ENCODE measurements at places on chromosomes 7 and 10. TPM values are rescaled to one million over a fixed set of nuclear protein-coding genes. Genes with fewer than 3 reads are reported as not detected.

VAX1 gene
- total RNA-seq: not detected

HTR5A gene
- total RNA-seq: not detected

ZPBP gene
- not detected for total RNA-seq

EFCAB10 gene
- total RNA-seq: not detected

OR13A1 gene
- total RNA-seq: not detected

TMEM184A gene
- 0.36 TPM for total RNA-seq

ASB15 gene
- total RNA-seq: not detected

OR2A1 gene
- total RNA-seq: not detected

ATP5MK gene
- total RNA-seq: 422 TPM

SHTN1 gene
- total RNA-seq: 0.40 TPM

RRP12 gene
- total RNA-seq: 51.0 TPM

MSMB gene
- total RNA-seq: not detected

CC2D2B gene
- not detected for total RNA-seq

All from activated naive CD4-positive, alpha-beta T cell treated with anti-CD3 and anti-CD28 coated beads for 36 hours (primary cell).